ENCODE measurements at places on chromosomes 1 and 21.

GRCh38 chr1:67052741-67053534, 1.0 kb downstream of the SLC35D1 start:
- peak; percentile 1 for DNase-seq

- DNase-seq: no peak
These were observed 65.9 kb downstream of the LAMC1 start for GRCh38 chr1:183089025-183089639.

DNA sequence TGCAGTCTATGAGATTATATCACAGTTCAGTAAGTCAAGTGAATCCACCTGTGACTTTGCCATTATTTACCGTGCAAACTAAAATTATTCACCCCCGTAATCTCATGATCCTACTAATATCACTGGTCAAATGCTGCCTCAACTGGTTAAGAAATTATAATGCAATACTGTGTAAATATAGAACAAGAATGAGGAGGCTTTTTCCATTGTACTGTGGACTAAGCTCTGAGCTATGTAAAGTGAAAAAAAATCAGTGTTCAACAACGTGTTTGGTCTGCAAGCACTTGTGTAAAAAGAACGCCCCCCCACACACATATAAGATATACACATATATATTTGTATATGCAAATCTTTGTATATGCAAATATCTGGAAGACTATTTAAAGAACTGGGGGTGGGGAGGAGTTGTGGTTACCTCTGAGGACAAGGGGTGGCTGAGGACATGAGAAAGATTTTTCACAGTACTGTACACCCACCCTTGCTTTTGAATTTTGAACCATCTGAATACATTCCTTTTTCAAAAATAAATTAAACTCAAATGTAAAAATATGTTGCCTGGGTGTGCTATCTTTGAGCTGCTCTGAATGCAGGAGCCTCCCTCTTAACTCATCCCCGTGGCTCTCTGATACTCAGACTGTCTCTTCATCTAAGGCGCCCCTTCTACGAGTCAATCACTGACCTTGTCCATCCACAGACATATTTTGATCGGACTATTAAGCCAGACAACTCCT, 57.0 kb downstream of the PTP4A2 start:
- DNase-seq: no peak

DNA sequence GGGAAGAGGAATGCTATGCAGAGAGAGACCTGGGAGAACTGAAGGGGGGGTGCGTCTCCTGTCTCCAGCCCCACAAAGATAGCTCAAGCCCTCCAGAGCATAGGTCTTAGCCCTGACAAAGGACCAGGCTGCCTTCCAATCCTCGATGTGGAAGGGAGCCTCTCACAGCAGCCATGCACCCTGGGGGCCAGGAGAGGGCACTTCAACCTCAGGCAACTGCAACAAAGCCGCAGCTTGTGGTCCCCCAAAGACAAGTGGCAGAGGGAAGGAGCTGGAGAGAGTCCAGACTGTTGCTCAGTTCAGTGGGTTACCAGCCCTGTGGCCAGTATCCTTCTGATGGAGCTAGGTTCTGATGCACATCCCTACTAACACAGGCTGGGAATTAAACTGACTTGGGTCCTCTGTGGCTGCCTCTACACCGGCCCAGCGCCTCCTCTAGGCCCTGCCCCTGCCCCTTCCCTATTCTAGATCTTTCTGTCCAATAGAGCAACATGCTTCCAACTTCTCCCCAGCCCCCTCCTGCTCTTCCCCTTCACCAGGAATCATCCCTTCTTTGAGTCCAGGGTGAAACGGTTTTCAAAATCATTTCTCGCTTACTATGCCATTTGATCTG, 100.7 kb upstream of the SPATA6 start:
- DNase-seq: no peak

DNA sequence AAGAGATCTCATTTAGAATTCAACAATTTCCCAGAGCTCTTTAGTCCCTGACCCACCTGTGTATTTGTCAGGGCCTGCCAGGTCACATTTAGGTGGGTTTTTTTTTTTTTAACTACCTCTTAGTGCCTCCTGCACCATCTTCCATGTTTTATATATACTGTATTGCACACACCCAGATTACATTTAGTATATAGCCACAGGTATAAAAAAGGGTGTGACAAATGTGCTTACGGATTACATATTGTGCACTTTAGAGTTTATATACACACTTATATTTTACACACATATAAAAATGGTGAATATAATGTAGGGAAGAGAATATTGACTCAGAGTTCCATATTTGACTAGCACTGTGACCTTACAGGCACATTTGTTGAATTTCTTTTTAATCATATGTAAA, 17.4 kb upstream of the LRIG2 start:
- no peak for DNase-seq

DNA sequence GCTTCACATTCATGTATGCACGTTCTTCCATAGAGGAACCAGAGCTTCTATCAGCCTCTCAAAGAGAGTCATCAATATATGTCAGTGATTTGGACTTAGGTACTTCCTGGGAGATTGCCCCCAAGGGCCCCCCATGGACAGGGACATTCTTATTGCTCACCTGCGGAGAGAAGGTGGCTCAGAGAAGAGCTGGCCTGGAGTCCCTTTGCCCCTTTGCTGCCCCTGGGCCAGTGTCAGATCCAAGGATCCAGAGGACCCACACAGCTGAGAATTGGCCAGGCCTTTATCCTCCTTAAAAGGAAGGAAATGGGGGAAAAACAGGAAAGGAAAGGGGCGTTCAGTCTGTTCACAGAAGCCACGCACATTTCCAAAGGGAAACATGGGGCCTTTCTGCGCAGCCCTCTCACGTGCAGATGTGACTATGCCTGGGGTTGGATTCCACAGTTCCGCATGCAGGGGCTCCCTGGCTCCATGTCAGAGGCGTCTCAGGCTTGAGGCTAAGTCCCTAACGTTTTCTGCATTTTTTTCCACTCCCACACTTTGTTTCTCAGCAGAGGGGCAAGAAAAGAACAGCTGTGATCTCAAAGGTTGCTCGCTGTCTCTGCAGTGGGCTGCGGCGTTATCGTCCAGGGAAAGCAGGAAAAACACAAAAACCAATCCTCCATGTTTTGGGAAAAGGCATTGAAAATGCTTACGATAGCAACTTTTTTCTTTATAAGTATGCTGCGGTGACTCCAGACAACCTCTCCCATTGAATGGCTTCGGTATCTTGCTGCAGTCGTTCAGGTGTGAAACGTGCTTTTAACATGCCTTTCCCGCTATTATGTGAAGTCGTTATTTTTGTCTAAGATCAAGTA, 5.9 kb downstream of the C1orf226 start:
- no peak for DNase-seq

GRCh38 chr21:41682719-41683179, 84.1 kb downstream of the RIPK4 start:
- DNase-seq: no peak

DNA sequence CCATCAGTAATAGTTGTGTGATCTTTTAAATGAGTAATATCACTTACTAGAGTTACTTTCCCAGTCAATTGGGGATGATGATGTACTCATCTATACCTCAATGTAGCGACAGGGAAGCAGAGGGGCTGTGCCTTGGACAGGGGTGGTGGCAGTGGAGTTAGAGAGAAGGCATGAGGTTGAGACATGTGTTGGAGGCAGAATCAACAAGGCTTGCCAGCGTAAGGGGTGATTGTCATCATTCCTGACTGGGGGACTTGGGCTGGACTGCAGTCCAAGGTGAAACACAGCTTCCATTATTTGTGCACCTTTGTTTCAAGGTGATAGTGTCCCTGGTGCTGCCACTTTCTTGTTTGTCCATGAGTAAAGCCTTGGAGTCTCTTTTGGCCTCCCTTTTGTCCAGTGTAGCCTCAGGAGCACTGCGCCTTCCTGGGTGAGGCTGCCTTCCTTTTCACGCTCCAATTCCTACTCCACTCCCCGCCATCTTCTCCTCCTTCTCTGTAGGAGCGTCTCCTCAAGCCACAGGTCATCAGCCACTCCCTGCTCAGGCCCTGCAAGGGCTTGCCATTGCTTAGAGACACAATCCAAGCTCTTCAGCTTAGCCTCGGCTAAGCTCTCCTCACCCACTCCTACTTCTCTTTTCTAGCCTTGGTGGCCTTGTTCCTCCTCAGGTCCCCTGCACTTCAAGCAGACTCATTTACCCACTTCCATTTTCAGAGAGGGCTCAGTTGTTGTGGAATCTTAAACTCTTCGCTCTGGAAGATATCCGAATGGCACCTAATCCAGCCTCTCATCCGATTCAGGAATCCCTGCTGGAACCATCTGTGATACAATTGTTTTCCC, 77.6 kb upstream of the CD34 start:
- no peak for DNase-seq

- DNase-seq: no peak
These were observed 26.7 kb downstream of the C1orf146 start for GRCh38 chr1:92244376-92244775.

GRCh38 chr1:96771847-96772246, 50.3 kb downstream of the PTBP2 start:
- DNase-seq: no peak
